ENCODE measurements at places on chromosomes 1 and 21.

DNA sequence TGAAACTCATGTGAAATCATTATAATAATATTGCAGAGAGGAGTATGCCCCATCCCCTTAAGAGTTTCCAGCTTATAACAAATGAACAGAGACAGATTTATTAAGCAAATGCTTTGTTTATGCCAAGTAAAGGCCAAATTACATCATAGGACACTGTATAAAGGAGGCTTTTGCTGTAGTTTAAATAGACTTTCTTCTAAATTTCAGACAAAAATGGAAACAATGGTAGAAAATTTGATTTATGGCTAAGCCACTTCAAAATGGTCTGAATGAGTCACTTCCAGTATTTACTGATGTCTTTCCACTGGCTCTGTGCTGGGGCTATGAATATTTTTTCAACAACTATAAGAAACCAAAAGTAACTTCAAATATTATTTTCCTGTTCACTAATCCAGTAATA is 81.1 kb upstream of the ST6GALNAC5 start:
- no peak for DNase-seq

GRCh38 chr1:215566556-215567490 is at the start of gene KCTD3:
Gene KCTD3, plus strand, starts transcription at chr1:215567304. Its CDS starts 382 bp downstream, at chr1:215567686.
- DNase-seq: peak; percentile 40

DNA sequence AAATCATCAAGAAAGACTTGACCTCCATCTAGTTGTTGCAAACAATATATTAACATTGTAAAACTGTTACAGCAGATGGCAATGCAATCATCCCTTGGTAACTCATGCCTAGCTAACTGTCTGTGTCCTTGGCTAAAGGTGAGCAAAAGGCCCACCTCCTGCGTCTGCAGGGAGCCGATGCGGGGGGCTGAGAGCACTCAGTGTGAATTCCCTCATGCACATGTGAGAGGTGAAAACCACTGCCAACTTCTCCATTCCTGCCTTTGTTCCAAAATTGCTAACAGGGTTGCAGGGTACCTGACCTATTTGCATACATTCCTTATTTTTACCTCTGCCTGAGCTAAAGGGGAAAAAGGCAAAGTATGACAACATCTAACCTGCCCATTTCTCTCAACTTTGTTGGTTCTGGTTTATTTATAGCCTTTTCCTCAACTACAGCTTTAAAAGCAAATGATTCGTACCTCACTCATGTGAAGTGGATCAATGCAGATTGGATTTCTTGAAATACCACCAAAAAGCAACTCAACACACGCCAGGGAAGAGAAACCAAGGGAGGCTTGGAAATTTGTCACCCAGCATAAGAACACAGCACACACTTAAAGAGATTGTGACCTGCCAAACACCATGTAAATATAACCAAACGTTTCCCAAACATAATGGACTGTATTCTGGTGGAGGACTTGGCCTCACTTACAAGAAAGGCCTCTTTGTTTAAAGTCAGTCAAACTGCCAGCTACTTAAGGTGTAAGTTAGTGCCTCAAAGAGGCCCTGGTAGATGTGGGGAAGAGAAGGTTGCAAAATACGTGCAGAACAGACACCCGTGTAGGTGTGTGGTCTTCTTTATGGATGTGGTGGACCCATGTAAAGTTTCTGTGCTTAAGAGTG is 651.0 kb downstream of the SMYD3 start:
- DNase-seq: no peak

GRCh38 chr1:3948344-3948743 is 48.3 kb upstream of the C1orf174 start:
- DNase-seq: no peak

DNA sequence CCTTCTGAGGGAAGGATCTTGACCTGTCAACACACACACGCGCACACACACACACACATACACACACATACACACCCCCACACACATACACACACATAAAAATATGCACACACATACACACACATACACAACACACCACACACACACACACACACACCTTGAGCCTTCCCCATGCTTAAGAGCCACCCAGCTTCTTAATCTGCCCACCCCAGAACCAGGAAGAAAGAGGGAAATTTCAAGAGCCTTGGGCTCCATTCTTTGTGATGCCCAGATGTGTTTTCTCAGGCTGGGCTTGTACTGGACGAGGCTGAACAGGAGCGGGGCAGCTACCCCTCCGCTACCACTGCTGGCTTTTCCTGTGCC is 643.5 kb downstream of the KIF26B start:
- DNase-seq: no peak

- no peak for DNase-seq
Observed at GRCh38 chr1:248670003-248670402, 14.7 kb upstream of the OR2T27 start.

DNA sequence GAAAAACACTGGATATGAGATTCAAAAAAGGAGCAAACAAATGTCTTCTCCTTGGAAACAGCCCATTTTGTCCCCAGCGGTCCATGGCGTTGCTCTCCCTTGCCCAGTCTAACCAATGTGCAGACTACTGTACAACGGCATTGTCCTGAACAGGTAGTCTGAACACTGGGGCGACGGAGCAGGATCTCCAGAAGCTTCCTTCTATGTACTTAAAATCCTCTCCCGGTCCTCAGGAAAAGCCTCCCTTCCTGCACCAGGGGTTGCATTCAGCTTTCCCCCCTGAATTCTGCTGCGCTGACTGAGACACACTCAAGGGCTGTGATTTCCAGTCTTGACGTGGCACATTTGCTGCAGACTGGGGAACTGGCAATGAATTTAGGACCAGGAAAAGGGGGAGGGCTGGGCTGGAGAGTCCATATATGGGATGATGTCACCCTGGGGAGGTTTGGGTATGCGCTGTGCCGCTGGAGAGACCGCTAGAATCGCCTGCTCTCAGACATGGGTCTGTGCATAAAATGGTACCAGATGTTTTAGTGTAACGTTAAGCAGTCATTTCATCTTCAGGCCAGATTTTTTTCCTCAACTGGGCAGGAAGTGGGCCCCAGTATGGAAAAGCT is 275.9 kb upstream of the C1orf105 start:
- DNase-seq: no peak

GRCh38 chr1:107727866-107728265 is 237.1 kb downstream of the VAV3 start:
- no peak for DNase-seq

DNA sequence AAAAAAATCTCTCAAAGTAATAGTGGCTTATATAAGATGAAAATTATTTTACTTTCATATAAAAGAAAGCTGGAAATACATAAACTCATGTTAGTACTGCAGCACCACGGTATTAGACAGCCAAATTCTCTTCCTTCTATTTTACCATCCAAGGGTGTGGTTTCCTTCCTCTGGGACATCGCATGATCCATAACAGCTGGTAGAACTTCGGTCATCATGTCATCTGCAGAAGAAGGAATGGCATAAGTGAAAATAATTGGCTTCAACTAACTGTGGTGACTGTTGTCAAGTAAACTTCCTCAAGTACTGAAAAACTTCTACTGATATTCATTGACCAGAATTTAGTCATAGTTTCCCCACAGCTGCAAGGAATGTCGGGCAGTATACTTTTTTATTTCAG is 28.3 kb upstream of the IFI44L start:
- DNase-seq: no peak

GRCh38 chr1:180936110-180937011 is 23.7 kb downstream of the KIAA1614 start:
- no peak for DNase-seq

DNA sequence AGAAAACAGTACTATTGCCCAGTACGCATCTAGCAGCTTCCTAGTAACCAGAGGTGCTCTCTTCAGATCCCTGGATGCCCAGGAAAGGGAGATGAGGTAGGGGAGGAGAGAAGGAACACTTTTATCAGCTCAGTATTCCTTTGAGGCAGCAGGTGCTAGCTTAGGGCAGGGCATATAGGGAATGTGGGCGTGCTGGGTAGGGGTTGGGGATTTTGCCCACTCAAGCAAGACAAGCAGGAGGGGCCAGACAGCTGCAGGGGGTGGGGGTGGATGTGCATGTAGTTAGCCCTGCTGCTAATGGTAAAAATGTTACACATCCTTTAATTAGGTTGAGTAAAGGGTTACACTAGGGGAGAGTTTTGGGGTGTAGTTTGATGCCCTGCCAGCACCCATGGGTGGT is 18.1 kb upstream of the AVPR1B start:
- DNase-seq: no peak

- no peak for DNase-seq
Observed at GRCh38 chr1:47431534-47431933, 6.3 kb upstream of the FOXD2 start.

GRCh38 chr21:44383216-44383615 is 29.8 kb downstream of the TRPM2 start:
- no peak for DNase-seq

DNA sequence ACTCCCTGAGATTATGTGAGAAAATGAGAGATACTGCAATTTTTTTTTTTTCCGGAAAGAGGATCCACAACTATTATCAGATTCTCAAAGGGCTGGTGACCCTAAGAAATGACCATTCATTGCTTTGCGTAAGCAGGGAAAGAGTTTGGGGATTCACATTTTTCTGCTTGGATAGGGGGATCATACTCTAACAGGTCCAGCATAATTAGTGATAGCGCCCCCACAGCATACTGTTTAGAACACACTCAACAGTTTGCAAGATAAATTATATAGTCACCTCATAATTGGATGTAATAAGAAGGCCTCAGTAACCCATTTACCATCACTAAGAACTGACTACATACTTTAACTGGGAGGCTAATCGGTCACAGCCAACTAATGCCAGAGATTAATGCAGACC is 1.9 kb downstream of the CCT3 start:
- no peak for DNase-seq

DNA sequence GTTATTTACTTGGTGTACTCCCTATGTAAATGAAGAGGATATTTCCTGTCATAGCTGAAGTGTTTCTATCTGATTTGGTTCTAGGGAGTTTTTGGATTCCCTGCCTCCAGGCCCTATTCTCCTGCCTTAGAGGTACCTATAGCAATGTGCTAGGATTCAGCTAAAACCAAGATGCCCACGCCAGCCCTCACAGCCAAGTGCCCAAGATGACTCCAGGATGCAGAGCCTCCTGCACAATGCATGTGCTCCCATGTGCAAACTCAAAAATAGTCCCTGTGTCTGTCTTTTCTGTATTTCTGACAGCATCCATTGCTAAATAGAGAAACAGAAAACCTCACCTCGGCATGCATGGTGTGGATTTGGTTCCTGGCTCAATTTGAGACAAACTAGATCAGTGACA is 887 bp upstream of the TARBP1 start:
- DNase-seq: no peak

- no peak for DNase-seq
Observed at GRCh38 chr21:27817074-27817473, 850.2 kb upstream of the ADAMTS5 start.

Data from NCI-H526 treated with DMSO at 0.1 percent for 48 hours (cell line).